ENCODE measurements at places on chromosomes 6 and 20. TPM values are rescaled to one million over a fixed set of nuclear protein-coding genes. Genes with fewer than 3 reads are reported as not detected.

GRCh38 chr6:37283671-37284151, 25.8 kb upstream of the TMEM217 start:
- DNase-seq, result no peak

DNA sequence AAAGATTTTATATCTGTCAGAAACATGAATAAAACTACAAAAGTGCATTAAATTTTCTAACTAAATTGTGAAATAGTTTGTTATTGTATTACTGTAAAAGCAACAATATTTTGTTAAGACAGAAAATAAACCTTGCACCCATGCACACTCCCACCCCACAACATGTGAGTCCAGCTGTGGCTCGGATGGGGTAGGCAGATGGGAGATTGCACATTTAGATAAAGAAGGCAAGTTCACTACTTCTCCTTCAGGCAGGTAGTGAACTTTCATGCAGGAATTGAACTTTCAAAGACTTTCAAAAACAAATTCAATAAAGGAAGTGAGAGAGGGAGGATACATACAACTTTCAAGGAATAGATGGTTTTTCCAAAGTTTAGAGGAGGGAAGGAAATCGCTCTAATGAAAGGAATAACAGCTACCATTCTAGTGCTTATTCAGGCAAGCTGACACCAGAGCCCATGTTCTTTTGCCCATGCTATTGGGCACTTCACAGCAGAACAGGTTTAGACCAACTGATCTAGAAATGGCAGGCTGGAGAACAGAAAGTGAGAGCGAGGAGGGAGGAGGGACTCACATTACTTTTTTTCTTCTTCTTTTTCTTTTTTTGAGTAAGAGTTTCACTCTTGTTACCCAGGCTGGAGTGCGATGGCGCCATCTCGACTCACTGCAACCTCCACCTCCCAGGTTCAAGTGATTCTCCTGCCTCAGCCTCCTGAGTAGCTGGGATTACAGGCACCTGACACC, 28.5 kb downstream of the SF3B5 start:
- no peak for DNase-seq

GRCh38 chr20:59525500-59526241, 78.7 kb upstream of the PHACTR3 start:
- DNase-seq, result peak; percentile 57

DNA sequence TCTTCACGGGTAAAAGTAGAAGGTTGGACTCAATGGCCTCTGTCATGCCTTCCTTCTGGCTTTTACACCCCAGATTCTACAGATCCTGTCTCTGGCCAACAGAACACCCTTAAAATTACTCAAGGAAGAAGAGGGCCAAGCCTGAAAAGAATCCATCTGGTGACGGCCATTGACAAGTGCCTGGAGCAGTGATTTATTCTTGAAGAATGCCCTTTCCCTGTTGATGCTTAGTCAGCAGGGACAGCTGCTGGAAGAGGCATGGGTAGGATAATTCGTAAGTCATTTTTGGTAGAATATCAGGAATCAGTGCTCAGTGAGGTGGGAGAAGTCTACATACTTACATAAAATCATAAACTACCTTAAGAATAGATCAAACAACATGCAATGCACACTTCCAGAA, 397.9 kb downstream of the SAMD5 start:
- peak; percentile 38 for DNase-seq

DNA sequence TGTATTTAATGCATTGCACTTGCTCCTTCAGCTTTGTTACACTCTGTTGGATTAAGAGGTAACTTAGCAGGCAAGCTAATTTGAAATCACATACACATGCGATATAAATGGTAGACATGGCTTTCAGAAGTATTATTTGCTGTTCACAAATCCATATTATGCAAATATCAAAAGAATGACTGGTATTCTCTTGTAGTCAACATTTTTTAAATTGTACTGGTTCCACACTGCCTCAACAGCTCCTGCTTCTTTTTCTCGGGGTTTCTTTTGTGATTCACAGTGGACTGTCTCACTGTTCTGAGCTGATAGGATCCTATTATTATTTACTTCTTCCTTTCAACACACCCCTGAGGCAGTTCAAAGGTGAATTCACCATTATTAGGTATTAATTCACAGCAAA, 927.4 kb downstream of the KIF16B start:
- DNase-seq, result no peak

GRCh38 chr6:142940487-142940886, 4.5 kb downstream of the HIVEP2 start:
- DNase-seq, result no peak

GRCh38 chr6:112024464-112024863, 29.4 kb upstream of the CCN6 start:
- no peak for DNase-seq

The PI16 gene
- not detected for total RNA-seq

The TFAP2D gene
- not detected for total RNA-seq

The ULBP3 gene
- 6.3 TPM for total RNA-seq

Data from MCF 10A (cell line).